Osteocyte (in vitro differentiated cells): ENCODE measurements at places on chromosomes 16 and 17. TPM values are rescaled to one million over a fixed set of nuclear protein-coding genes. Genes with fewer than 3 reads are reported as not detected.

- no peak for DNase-seq
Measured at GRCh38 chr16:318628-319027, 33.9 kb downstream of the AXIN1 start.

GRCh38 chr16:87437911-87438610 lies 45.9 kb downstream of the MAP1LC3B start:
- DNase-seq = no peak

- no peak for DNase-seq
Measured at GRCh38 chr17:44637066-44637465, 19.2 kb upstream of the MEIOC start.

DNA sequence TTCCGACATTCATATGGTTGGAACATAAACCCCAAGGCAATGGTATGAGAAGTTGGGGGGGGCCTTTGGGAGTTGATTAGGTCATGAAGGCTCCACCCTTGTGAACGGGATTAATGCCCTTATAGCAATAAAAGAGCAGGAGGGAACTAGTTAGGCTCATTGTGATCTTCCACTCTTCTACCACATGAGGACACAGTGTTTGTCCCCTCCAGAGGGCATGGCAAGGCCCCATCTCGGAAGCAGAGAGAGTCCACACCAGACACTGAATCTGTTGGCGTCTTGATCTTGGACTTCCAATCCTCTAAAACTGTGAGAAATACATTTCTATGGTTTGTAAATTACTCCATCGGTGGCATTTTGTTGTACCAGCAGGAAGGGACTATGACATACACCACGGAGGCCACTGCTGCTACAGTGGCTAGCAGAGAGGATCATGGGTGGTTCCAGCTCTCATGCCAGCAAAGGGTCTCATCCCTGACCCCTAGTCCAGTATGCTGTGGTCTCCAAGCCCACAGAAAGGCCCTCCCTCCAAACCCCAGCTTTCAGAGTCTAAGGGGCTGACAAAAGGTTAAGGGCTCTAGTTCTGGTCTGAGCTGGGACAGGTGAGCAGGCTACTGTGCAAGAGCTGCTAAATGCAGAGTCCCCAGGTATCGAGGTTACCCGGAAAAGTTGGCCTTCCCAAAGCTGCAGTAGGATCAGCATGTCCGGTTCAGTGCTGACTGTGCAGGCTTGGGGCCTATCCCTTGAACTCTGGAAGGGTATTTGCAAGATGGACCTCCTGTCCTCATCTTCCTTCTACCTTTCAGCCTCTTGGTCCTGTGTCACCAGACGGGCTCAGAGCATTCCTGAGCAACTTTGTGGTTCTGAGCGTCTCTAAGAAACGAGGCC lies 12.2 kb downstream of the CCR7 start:
- DNase-seq = no peak

GRCh38 chr16:53503991-53504663 lies 1.1 kb upstream of the AKTIP start:
- DNase-seq = no peak

DNA sequence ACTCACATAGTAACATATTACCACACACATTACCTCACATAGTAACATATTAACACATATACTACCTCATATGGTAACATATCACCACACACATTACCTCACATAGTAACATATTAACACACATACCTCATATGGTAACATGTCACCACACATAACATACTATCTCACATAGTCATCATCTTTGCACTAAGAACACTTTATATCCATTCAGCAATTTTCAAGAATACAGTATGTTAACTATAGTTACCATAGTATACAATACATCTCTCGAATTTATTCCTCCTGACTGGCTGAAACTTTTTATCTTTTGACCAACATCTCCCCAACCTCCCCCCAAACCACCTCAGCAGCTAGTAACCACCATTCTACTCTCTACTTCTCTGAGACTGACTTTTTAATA lies 7.6 kb downstream of the NUDT7 start:
- DNase-seq = no peak

- DNase-seq = no peak
Measured at GRCh38 chr17:2400474-2400866, 390 bp downstream of the MNT start.

ANKRD13B gene
- total RNA-seq = 33.1 and 36.1 TPM in 2 replicates

RNF222 gene
- not detected in 2 replicates for total RNA-seq
